AG20443 (cell line): ENCODE measurements at places on chromosomes 3 and 15.
A peak's percentile ranks its signal among the peaks of the same experiment; 100 is the strongest.

- DNase-seq = peak; percentile 43
Observed at GRCh38 chr3:125602752-125603649, 7.7 kb upstream of the OSBPL11 start.

GRCh38 chr3:120457827-120458226 is 7.0 kb upstream of the FSTL1 start:
- DNase-seq = no peak

DNA sequence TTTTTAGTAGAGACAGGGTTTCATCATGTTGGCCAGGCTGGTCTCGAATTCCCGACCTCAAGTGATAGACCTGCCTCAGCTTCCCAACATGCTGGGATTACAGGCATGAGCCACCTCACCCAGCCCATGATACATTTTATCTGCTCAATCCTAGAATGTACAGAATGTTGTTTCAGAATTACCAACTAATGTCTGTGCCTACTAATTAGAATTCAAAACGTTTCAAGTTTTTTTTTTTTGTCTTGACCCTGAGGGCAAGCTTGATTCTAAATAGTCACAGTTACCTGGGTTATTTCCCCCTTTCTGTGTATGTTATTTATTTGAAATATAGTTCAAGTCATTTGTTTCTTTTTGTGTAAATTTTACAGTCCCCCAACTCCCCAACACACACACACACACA is 5.3 kb upstream of the KIF23 start:
- no peak for DNase-seq

DNA sequence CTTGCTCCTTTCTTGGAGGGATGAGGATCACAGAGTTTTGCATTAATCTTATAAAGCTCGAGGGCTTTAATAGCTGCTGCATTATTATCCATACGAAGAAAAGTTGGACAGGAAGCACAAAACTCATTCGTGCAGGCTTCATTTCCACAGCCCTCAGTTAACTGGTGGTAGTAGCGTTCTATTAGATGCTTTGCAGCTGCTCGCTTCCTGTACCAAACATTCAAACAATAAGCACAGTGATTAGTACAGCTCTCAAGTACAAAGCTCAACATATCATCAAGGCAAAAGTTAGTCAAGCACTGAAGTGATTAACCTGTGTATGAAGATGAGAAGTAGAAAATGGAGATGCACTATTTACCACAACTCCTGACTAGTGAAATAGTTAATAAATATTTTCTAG is 63.3 kb downstream of the UBE3A start:
- no peak for DNase-seq

GRCh38 chr3:23202203-23202920 is 765 bp upstream of the UBE2E2 start:
- DNase-seq = no peak

DNA sequence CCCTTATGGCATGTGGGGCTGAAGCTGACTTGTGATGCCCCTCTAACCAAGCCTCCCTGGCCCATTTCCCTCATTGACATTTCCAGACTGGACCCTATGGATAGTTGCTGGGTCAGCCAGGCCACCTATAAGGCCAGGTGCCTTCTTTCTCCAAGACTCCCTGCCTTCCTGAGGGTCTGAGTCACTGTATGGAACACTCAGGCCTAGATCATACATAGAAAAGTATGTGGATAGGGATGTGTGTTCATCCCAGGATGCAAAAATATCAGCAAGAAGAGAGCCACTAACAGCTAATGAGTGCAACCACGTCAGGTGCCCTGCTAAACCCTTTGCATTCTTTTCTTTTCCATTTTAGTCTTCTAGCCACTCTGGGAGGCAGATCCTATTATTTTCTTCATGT is 168.4 kb upstream of the WNT5A start:
- DNase-seq = no peak

DNA sequence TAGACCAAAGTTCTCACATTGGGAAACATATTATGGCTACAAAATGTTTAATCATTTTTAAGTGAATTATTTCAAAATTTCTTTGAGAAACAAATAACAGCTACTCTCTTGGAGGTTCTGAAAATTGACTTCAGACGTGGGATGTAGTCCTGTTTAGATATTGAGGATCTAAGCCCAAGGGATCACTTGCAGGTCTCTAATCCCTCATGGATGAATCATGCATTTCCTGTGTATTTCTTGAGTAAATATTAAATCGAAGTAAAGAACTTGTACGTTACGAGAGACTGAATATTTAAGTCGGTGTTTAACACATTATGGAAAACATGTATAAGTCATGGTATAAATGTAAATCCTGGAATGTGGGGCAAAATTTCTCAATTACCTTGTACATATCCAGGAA is 119.8 kb downstream of the EPHA3 start:
- DNase-seq = no peak

DNA sequence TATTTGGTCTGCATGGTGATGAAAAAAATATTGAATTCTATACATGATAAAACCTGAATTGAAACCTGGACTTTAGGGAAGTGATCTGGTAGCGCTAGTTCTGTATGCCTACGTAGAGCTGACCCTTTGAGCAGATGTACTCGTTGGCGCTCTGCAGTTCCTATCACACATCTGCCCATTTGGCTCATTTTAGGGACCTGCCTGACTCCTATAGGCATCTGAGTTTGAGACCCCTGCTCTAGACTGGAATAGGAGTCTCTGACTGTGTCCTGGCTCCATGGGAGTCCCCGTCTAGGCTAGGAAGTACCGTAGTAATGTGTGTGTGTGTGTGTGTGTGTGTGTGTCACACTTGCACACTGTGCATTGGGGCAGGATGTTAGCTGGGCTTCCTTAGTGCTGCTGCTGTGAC is 21.2 kb downstream of the STARD5 start:
- DNase-seq = no peak

DNA sequence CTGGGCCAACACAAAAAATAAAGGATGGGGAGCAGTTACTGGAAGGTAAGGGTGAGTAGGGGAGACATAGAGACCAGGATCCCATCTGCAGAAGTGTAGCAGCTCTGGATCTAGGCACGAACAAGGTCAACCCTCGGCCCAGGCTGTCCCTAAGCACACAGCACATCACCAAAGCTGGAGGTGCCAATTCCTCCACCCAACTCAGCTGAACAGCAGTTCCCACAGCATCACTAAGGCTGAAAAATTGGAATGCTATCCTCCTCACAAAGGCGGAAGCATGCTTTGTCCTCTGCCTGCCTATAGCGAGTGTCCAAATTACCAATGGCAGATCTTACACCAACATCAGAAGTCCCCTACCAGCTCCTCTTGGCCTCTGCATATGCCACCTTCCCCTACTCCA is 33.9 kb downstream of the OSBPL10 start:
- DNase-seq = no peak

DNA sequence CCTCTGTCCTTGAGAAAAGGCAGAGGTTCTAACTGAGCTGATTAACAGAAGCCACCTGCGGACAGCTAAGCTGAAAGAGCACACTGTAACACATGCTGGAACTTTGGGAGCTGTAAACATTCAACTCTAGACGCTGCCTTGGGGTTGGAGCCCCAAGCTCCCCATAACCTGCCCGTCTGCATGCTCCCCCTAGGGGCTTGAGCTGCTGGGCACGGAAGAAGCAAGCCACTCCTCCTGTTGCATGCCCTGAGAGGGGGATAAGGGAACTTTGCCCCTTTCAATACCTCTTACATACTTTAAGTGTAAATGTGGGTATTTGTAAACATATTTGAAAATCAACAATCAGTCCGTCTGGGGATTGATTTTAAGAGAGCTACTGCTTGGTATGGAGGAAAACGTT is 188.4 kb downstream of the ADAMTSL3 start:
- no peak for DNase-seq

DNA sequence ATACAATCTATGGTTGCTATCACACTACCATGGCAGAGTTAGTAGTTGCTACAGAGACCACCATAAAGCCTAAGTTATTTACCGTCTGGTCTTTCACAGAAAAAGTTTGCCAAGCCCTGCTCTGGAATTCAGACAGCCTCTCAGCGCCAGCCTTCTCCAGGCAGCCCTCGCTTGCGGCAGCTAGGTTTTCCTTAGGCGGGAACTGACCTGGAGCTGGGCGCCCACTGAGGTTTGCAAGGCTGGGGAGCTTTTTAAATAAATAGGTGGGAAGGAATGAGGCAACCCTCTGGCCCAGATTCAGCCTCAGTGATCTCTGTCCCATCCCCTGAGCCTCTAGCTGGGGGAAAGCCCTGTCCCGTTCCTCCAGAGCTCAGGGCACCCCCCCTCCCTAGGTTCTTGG is 1.2 kb downstream of the CTSH start:
- no peak for DNase-seq

DNA sequence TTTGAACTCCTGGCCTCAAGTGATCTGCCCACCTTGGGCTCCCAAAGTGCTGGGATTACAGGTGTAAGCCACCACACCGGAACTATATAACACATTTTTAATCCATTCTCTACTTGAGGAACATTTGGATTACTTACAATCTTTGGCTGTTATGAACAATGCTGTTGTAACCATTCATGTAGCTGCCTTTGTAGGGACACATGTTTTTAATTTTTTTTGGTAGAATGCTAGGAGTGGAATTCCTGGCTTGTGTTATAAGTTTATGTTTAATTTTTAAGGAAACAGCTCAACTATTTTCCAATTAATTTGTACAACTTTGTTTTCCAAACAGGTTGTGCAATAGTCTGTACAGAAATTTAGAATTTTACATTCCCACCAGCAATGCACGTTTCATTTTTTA is 51.7 kb downstream of the GPR149 start:
- DNase-seq = no peak

- no peak for DNase-seq
Observed at GRCh38 chr3:107347751-107348150, 29.5 kb upstream of the CCDC54 start.

GRCh38 chr15:95872366-95872771 is 458.1 kb upstream of the NR2F2 start:
- DNase-seq = peak; percentile 67

DNA sequence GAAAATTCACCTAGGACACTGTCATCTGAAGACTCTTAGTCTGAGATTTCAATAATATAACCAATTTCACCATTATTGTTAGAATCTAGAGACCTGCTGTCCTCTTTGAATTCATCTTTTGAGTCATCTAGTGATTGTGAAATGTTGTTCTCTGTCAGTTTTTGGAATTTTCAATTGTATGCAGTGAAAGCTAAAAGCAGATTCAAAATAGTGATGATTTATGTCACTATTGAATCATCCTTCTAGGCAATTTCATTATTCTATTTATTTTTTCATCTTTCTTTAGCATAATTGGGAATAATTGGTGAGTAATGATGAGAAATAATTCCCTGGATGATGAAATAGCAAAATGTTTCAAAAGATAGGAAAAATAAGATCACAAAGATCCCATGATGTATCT is 101.7 kb upstream of the EIF1B start:
- DNase-seq = no peak

GRCh38 chr3:159910991-159911663 is 77.5 kb upstream of the IL12A start:
- peak; percentile 46 for DNase-seq

DNA sequence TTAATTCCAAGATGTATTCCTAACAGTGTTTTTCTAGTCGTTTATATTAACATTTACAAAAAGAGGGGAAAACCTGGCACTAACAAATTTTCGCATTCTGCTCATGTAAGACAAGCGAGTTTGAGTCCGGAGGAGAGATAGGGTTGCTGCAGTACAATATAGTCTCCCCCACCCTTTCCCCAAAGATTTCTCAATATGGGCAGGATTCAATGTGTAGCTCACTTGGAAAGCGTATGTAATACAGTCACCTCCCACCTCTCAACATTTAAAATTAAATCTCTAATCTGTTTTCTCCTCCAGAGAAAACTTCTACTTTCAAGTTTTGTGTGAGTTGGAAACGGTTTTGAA is 57.9 kb downstream of the CMSS1 start:
- DNase-seq = peak; percentile 30

DNA sequence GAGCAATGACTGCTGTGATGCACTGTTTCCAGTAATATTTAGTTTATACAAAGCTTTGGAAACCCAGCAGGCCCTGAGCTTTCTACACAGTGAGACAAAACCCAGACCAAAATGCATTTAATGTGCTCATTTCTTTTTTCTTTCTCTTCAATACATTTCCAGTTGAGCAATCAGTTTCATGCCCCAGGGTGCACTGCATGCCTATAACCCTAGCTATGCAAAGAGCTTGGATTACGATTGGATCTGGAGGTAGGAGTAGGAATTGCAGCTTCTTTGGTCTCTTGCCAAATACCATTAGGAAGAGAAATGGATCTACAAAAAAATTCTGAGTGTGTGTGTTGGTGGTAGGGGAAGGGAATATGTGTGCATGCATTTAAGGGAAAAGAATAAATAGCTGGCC is 1001.4 kb downstream of the SQOR start:
- DNase-seq = no peak

- DNase-seq = no peak
Observed at GRCh38 chr3:171649911-171650592, 160.2 kb downstream of the PLD1 start.

GRCh38 chr3:10371789-10372188 is 50.9 kb upstream of the SEC13 start:
- DNase-seq = no peak

GRCh38 chr3:140922634-140923033 is 19.0 kb upstream of the SLC25A36 start:
- DNase-seq = peak; percentile 38

GRCh38 chr3:188695241-188695640 is 476.5 kb upstream of the TPRG1 start:
- DNase-seq = no peak

DNA sequence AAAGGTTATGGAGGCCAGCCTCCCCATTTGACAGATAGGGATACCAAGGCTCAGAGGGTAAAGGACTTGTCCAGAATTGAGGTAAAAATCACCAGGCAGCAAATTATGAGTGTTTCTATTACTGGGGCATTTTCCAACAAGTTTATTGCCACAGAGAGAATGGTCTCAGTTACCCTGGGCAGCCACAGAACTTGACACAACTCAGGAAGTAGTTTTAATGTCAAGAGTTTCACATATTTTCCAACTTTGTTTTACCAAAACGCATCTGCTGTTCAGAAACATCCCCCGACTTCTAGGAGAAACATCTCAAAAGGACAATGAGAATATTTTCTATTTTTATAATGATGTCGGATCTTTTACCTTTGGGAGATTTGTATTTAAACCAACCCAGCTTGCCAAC is 107.5 kb upstream of the MRPS22 start:
- DNase-seq = no peak

DNA sequence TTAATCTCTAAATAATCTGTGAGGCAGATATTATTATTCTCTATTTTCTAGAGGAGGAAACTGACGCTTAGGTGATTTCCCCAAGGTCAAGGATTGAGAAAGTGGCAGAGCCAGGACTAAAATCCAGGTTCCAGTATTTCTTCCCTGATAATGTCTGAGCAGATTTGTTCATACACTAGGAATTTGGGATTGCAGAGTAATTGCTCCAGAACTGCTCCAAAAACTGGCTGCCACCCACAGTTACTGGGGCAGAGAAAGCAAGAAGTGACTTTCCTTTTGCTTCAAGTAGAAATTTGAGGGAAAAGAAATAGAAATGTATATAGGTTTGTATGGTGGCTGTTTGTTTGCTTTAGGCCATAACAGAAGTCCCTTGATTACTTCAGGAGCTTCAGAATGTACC is 60.6 kb downstream of the SLC12A8 start:
- DNase-seq = peak; percentile 54

DNA sequence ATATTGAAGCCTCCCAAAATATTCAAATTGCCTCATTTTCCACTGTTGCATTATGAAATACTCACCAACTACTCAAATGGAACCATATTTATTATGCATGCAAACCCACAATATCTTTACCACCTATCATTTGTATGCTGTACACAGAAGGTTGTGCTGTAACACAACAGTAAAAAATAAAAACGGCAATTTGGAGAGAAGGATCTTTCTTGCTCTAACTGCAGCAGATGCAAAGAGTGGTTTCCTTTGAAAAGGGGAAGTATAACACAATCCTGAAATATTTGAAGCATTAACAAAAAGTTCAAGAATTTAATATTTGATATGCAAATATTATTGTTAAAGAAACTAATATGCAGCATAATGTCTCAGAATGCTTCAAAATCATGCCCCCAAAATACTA is 244.5 kb upstream of the SUCLG2 start:
- DNase-seq = no peak
